NB4 (cell line): ENCODE measurements at places on chromosomes 13 and 19.

DNA sequence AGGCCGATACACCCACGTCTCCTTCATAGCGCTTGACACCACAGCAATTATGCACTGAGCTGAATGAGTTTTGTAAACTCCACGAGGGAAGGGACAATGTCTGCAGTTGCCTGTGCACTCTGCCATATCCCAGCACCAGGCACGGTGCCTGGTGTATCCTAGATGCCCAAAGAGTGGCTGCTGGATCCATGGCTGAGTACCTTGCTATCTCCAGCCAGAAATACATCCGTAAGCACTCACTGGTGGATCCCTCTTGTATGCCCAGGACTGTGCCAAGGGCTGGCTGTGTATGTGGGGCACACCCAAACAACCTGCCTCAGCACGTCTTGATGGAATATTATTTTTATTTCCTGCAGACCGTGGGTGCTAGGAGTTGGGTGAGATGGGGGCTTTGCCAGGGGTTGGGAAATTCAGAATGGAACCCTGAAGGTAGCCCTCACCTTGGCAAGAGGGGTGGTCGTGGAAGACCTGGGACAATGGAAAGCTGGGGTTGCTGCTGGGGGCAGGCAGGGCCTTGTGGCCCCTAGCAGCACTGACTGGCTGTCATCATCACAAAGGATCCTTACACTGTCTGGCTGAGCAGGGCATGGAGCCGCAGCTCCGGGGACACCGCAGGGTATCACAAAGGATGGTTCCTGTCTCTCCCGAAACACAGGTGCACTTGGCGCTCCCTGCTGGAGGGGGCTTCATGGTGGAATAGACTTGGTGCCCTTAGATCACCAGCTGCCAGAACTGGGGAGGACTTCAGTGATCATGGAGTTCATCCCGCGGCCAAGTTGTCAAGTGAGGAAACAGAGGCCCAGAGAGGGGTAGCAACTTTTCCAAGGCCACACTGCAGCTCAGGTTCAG is 131.3 kb downstream of the URI1 start:
- no peak for DNase-seq

DNA sequence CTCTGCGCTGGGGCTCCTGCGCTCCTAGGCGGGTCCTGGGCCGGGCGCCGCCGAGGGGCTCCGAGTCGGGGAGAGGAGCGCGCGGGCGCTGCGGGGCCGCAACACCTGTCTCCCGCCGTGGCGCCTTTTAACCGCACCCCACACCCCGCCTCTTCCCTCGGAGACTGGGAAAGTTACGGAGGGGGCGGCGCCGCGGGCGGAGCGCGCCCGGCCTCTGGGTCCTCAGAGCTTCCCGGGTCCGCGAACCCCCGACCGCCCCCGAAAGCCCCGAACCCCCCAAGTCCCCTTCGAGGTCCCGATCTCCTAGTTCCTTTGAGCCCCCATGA is at the start of gene GJB2:
GJB2 (minus strand) TSS at position 103 of the 326 bp plus-strand sequence. CDS start 3,357 bp downstream, outside the sequence.
- DNase-seq: no peak

DNA sequence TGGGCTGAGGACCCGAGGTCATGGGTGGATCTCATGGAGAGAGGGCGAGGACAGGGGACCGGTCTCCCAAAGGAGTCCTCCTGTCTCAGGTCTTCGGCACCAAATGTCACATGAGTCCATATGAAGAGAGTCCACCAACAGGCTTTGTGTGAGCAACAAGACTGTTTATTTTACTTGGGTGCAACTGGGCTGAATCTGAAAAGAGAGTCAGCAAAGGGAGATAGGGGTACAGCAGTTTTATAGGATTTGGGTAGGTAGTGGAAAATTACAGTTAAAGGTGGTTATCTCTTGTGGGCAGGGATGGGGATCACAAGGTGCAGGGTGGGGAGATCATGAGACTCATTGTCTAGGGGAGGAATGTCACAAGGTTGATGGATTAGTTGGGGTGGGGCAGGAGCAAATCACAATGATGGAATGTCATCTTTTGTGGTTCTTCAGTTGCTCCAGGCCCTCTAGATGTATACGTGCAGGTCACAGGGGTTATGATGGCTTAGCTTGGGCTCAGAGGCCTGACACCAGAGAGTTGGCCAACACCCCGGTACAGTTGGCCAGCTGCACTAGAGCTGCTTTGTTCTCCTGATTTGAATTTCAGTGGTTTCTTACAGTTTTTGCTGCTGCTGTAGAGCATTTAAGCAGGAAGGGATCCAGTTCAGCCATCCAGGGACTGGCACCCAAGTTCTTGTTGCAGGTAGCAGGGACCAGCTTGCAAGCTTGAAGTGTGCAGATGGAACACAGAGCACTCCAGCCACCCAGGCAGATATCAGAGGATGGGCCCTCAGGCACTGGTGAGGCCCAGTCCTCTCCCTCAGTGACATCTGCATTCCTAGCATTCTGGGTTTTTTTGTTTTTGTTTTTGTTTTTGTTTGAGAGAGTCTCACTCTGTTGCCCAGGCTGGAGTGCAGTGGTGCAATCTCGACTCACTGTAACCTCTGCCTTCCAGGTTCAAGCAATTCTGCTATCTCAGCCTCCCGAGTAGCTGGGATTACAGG is 26.4 kb upstream of the IGFL1 start:
- DNase-seq: no peak

DNA sequence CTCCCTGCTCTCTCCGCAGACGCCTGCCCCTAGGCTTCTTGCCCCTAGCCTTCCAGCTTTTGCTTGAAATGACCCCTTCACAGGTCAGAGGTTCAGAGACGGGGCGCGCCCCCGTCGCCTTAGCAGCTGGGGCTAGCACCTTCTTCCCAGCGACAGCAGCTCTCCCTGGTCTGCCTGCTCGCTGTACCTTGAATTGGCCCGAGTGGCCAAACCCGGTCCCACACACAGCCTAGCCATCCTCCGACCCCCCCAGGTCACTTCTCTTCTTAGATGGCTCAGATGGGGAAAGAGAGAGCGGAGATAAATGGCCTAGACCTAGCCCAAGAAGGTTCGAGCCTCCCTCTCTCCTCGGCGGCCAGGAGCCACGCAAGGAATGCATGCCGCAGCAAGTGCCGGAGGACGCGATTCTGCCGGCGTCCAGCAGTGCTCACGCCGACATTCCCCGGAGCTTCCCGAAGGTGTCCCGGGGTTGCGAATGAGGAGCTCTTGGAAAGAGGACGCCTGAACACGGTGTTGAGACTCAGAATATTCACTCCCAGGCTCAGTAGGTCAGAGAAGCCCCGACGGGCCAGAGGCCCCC is 1.3 kb downstream of the CDX2 start:
- DNase-seq: no peak

GRCh38 chr13:108878732-108879131 is 249.3 kb downstream of the MYO16 start:
- DNase-seq: no peak

DNA sequence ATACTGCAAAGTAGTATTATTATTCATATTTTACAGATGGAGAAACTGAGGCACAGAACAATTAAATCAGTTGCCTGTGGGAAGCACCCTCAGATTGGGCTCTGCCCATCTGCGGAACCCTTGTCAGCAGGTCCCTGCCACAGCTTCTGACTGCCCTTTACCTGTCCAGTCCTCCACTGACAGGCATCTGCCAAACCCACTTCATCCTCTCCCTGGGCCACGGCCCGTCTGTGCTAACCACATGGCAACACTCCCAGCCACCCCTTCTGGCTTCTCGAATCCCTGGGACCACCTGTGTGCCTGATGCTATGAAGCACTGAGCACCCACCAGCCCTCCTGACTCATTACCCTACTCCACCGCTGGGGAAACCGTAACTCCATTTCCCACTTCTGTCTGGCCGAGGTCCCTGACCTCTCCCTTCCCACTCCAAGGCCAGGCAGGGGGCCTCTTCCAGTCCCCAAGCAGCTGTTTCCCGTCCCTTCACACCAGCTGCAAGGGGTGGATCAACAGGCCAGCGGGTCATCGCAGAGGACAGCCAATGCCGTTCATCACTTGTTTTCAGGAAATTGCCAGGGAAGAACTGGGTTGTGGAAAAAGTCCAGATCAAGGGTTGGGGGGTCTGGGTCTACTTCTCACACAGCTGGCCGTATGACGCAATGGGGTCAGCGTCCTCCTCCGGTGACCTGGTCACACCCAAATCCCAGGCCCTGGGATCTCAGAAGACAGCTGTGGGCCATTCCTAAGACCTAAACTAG is 2.5 kb downstream of the KANK3 start:
- DNase-seq: no peak

DNA sequence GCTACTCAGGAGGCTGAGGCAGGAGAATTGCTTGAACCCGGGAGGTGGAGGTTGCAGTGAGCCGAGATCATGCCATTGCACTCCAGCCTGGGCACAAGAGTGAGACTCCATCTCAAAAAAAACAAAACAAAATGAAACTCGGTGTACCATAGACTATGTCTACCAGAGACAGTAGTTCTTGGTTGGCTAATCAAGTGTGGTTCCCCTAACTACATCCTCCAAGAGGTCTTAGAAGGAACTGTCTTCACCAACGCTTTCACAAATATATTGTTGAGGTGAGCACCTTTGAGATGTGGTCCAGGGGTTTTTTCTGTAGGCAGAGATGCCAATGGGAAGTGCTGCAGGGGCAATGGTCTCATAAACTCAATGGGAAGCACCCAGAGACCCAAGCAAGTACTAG is 48.0 kb downstream of the RFC3 start:
- no peak for DNase-seq

DNA sequence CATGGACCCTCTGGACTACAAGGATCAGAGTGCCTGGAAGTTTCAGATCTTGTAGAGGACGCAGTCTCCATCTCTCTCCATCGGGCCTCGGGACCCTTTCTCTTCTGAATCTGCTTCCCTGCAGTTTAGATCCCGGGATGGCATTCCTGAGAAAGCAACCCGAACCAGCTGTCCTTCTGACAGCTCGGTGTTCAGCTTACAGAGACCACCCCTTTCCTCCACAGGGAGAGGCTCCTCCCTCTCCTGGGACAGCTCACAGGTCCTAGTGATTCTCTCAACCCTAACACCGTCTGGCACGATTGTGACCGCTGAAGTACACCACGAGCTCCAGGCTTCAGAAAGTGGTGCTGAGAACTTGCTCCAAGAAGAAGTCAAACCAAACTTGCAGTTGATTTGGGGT is 18.2 kb downstream of the CRX start:
- DNase-seq: no peak

- peak; percentile 79 for DNase-seq
These were observed 2.5 kb downstream of the ICAM5 start for GRCh38 chr19:10292206-10292788.

DNA sequence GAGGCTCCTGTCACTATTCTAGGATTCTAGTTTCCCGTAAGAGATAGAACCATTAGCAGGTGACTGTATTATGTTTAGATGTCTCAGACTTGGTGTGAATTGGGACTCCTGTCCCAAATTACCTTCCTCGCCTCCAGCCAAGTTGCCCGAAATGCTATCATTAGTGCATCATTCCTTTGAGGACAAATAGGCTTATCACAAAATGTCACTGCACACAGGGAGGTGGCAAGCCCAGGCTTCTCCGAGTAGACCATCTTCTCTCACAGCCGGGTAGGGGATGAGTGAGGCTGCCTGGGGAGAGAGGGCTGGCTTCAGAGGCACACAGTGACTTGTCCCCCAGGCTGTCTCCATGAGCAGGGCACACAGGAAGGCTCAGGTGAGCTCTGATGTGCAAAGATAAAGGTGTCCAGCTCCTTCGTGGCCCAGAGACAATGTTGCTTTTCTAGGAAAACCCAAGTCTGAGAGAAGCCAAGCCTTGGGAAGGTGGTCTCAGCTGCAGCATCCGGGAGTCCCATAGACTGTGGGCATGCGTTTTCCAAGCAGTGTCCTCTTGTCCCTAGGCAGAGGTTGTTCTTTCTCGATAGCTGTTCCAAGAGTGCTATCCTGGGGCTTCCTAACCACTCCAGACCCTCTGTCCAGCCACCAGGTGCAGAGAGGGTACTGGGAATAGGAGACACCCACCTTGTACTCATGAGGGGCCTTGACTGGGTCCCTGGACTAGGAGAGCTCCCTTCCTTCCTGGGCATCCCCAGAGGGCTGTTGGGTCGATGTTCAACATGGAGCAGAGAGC is 163.1 kb upstream of the TSHZ3 start:
- no peak for DNase-seq
